ENCODE measurements at places on chromosomes 12 and 14.

- no peak for DNase-seq
Measured at GRCh38 chr12:118060301-118061010, 523 bp downstream of the WSB2 start.

- DNase-seq, result no peak
Measured at GRCh38 chr14:76277586-76278130, 98.3 kb upstream of the ESRRB start.

DNA sequence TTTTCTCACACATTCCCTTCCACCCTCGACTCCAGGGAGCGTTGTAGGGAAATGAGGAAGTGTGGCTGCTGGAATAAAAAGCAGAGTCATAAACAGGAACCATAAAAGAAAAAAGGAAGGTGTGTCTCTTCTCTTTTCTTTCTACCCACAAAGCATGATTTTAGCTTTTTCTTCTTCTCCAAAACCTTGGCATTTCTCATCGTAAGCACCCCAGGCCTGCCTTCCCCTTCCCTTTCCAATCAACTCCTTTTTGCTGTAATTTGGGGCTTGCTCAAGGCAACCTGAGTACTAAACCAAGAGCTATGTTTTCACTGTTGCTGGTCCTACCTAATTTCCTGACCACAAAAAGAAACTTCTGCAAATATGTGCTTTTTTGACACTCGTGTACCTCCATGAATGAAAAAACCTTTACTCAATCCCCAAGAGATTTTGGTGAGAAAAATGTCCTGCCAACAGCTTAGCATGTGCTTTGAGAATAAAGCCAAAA lies 9.2 kb downstream of the PLBD1 start:
- DNase-seq, result no peak

DNA sequence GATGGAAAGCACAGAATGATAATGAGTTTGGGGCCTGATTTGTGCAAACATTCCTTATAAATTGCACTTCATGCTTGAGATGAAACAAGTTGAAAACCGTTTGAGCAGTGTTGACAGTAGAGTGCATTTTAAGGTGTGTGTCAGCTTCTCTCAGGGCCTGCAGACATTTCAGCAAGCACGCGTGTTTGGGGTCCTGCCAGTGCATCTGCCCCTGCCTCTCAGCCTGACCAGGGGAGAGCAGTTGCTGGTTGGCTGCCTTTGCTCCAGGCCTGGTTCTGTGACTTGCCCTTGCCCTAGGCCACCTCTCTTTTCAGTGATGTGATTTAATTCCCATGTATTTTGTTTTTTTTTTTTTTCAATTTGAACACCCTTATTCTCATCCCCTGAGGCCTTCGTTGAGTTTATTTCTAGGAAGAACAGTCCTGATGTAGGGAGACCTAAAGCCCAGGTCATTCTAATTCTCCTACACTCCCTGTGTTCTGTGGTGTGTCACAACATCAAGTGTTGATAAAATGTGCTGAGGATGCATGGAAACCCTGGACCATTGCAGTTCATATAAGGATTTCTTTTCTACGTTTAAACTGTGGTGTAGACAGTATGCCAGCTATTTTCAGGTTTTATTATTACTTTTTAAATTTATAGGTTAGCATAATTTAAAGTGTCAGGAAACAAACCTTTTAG lies 40.1 kb upstream of the AMN start:
- peak; percentile 11 for DNase-seq

- DNase-seq, result no peak
Measured at GRCh38 chr14:104187931-104188726, 49.7 kb downstream of the KIF26A start.

GRCh38 chr12:75162845-75163244 lies 46.8 kb downstream of the KCNC2 start:
- no peak for DNase-seq

- DNase-seq, result no peak
Measured at GRCh38 chr12:122979908-122980182, 636 bp upstream of the ARL6IP4 start.

DNA sequence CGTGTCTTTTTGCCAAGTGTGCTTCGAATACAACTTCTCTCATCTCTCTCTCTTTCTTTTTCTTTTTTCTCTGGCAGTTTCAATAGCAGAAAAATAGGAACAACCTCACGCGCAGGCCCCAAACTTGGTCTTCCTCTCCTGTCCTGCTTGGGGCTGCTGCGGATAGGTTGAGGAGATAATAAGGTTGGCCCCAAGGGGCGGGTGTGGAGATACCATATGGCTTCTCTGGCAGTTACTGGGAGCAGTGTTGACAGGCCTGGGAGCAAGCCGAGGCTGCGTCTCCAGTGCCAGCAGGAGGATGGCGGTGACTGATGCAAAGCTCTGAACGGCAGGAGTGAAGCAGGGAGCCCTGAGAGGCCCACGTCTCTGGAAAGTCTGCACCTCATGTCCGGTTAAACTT lies 89.5 kb upstream of the MANSC4 start:
- DNase-seq, result no peak

- DNase-seq, result no peak
Measured at GRCh38 chr12:127507341-127507740, 759.6 kb upstream of the TMEM132C start.

DNA sequence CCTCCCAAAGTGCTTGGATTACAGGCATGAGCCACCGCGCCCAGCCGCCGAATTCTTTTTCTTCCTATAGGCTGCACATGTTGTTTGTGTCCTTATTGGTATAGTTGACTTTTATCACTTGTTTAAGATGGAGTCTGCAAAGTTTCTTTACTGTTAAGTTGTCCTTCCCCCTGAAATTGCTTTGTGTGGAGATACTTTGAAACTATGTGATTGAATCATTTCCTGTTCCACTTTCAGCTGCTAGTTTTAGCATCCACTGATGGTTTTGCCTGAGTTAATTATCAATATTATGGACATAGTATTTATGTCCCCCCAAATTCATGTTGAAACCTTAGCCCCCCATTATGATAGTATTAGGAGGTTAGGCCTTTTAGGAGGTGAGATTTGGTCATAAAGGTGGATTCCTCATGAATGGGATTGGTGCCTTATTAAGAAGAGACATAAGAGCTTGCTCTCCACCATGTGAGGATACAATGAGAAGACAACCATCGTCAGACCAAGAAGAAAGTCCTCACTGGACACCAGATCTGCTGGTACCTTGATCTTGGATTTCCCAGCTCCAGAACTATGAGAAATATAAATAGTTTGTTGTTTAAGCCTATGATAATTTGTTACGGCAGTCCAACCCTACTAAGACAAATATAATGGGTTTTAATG lies 34.9 kb downstream of the PPHLN1 start:
- DNase-seq, result no peak

DNA sequence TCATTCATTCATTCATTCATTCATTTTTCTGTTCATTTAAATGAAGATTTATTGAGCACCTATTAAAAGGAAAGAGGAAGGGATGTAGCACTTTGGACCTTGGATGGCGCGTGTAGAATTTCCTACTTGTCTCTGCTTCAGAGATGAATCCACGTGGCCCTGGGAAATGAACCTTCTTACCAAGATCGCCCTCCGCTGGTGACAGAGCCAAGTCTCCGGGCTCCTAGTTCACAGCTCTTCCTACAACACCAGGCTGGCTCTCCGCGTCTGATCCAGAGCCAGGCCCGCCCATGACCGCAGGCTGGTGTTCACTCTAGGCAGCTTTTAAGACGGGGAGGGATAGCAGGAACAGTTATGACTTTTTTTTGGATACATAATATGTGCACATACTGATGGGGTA lies 70.9 kb upstream of the PIWIL1 start:
- DNase-seq, result no peak

DNA sequence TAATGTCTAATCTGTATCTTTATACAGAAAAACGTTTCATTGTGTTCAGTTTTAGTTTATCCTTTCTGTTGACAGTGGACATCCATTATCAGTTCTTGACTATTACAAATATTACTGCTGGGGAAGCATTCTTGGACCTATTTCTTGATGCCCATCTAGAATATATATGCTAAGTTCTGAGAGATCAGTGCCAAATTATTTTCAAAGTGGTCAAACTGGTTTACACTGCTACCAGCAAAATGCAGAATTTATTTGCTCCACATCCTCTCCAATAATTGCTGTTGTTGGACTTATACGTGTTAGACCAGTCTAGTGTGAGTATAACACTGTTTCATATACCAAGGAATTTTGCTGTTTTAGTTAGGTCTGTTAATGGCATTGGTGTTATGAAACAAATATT lies 85.5 kb upstream of the TRAF3 start:
- no peak for DNase-seq

- no peak for DNase-seq
Measured at GRCh38 chr14:21414137-21414631, 30.4 kb upstream of the SUPT16H start.

Data from NCI-H187 (cell line).